Activated CD4-positive, alpha-beta memory T cell treated with anti-CD3 and anti-CD28 coated beads for 36 hours (primary cell): ENCODE measurements at places on chromosomes 5 and 9. TPM values are rescaled to one million over a fixed set of nuclear protein-coding genes. Genes with fewer than 3 reads are reported as not detected.

- no peaks in the 10 kb centered on the region for H3K4me1 ChIP-seq
- H3K4me3 ChIP-seq = no peak overlapping the region
- H3K36me3 ChIP-seq = no peaks in the 10 kb centered on the region
- peaks cover 16% of the 10 kb centered on the region for H3K27me3 ChIP-seq
- DNase-seq = no peak
These were observed 125.1 kb downstream of the LIFR start for GRCh38 chr5:38431242-38431853.

DNA sequence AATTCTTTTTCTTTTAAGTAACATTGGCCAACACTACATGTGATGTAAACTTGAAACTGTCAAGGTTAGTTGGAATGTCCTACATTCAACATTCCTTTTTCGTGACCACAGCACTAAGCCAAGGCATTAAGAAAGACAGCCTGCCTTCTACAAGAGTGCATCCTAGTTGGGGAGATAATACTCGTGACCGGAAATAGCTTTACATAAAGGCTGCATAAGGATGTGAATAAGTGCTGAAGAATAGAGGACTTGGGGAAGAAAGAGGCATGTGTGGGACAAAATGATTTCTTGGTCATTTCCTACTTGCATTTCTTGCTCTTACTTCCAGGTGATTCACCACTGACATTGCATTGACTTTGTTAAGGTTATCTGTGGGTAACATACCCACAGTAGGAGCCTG lies 282.0 kb downstream of the DMRT2 start:
- no peak overlapping the region for H3K4me3 ChIP-seq
- no peaks in the 10 kb centered on the region for H3K36me3 ChIP-seq
- no peak overlapping the region for H3K27ac ChIP-seq
- DNase-seq = no peak
- no peaks in the 10 kb centered on the region for H3K4me1 ChIP-seq

GRCh38 chr5:16477541-16477940 lies 11.9 kb upstream of the ZNF622 start:
- DNase-seq = no peak
- H3K27me3 ChIP-seq = no peaks in the 10 kb centered on the region
- no peak overlapping the region for H3K27ac ChIP-seq
- H3K4me1 ChIP-seq = no peaks in the 10 kb centered on the region
- peaks cover 10% of the 10 kb centered on the region for H3K36me3 ChIP-seq
- no peak overlapping the region for H3K4me3 ChIP-seq

GRCh38 chr5:6926491-6927038 lies 213.3 kb downstream of the TENT4A start:
- no peaks in the 10 kb centered on the region for H3K36me3 ChIP-seq
- H3K4me1 ChIP-seq = no peaks in the 10 kb centered on the region
- H3K27me3 ChIP-seq = no peaks in the 10 kb centered on the region
- no peak overlapping the region for H3K4me3 ChIP-seq

DNA sequence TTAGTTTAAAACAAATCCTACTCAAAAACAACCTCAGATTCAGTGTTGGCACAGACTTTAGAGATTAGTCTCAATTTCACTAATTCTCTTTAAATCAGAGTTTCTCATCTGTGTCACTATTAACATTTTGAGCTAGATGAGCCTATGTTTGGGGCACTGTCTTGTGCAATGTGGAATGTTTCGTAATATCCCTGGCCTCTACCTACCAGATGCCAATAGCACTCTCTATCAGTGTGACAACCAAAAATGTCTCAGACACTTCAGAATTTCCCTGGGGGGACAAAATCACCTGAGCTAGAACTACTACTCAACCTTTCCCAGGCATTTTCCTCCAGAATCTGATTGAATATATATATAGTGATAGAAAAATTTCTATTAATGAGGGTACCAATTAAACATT lies 465.2 kb upstream of the RGMB start:
- no peak overlapping the region for H3K27ac ChIP-seq
- no peaks in the 10 kb centered on the region for H3K27me3 ChIP-seq
- peaks cover 8% of the 10 kb centered on the region for H3K4me1 ChIP-seq
- no peak overlapping the region for H3K4me3 ChIP-seq
- DNase-seq = no peak

- H3K4me3 ChIP-seq = no peak overlapping the region
- peaks cover 77% of the 10 kb centered on the region for H3K4me1 ChIP-seq
- peaks cover 9% of the 10 kb centered on the region for H3K27me3 ChIP-seq
- H3K36me3 ChIP-seq = peaks cover 3% of the 10 kb centered on the region
- no peak overlapping the region for H3K27ac ChIP-seq
These were observed 17.5 kb downstream of the ANKRD33B start for GRCh38 chr5:10581424-10581748.

DNA sequence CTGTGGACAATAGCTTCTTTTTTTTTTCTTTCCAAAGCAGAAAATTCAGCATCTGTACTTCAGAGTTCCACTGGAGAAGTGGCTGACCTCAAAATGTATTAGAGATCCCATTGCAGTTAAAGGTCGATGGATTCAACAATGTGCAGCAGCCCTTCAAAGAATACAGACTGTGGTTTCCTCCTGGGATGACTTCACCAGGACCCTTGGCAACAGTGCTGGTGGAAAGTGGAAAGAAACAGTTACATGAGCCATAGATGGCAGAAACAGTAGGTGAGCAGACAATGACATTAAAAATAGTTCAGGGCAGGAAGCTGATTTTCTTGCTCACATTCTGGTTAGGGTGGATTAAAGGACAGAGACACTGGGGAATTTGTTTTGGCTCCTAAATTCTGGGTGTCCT lies 62.4 kb downstream of the SLC28A3 start:
- H3K36me3 ChIP-seq = no peaks in the 10 kb centered on the region
- no peaks in the 10 kb centered on the region for H3K4me1 ChIP-seq
- H3K27ac ChIP-seq = no peak overlapping the region
- DNase-seq = no peak
- peaks cover 14% of the 10 kb centered on the region for H3K27me3 ChIP-seq

DNA sequence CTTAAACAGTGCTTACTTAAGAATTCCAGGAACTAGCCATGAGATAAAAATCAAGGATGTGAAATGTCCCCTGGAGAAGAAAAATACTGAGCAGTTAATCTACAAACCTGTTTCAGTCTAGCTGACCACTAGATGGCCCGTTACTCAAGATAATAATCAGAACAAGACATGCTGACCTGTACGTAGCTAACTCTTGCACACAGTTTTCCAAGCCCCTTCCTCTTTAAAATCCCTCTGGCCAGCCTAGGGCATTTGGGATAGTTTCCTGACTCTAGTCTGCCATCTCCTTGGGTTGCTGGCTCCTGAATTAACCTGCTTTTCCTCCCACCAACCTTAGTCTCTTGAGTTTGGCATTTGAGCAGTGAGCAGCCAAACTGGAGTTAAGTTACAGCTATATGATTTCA lies 59.2 kb upstream of the TRAF1 start:
- H3K27me3 ChIP-seq = no peaks in the 10 kb centered on the region
- H3K36me3 ChIP-seq = no peaks in the 10 kb centered on the region
- H3K27ac ChIP-seq = no peak overlapping the region
- H3K4me1 ChIP-seq = no peaks in the 10 kb centered on the region
- DNase-seq = no peak
- H3K4me3 ChIP-seq = no peak overlapping the region

GRCh38 chr5:36457511-36458270 lies 148.7 kb upstream of the SLC1A3 start:
- H3K27me3 ChIP-seq = peaks cover 6% of the 10 kb centered on the region
- H3K4me3 ChIP-seq = no peak overlapping the region
- no peak overlapping the region for H3K27ac ChIP-seq
- H3K4me1 ChIP-seq = no peaks in the 10 kb centered on the region

DNA sequence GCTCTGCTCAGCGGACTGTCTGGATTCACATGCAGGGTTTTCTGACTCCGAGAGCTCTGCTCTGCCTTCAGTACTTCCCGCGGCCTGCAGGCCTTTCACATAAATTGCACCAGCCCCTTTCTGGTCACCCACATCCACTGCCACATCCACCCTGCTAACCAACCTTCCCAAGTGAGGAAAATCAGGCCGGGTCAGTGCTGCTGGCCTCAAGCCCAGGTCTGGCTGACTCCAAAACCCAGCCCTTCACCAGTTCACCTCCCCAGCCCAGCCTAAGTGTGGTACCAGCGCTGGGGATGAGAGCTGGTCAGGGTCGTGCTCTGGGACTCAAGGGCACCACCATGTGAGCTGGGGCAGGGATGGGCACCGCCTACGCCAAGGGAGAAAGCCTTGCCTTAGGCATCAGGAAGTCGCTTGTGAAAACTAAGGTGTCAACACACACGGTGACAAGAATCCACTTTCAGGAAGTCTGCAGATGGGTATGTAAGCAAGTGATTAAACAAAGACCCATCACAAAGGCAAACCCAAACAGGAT lies 12.3 kb downstream of the LMAN2 start:
- H3K4me3 ChIP-seq = no peak overlapping the region
- H3K36me3 ChIP-seq = peaks cover 41% of the 10 kb centered on the region
- DNase-seq = no peak
- no peak overlapping the region for H3K27ac ChIP-seq

DNA sequence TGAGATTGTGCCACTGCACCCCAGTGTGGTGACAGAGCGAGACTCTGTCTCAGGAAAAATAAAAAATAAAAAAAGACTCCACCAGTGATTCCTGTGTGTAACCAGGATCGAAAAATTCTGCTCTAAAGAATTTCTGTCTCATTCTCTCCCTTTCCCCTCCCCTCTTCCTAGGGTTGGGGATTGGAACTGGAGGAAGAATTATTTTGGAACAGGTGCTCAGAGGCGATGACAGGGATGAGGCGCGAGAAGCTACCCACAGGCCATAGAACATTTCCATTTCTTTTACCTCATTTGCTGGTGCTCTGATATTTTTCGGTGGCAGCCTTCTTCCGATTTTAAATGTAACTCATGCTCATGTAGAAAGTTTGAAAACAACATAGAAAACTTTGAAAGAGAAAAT lies 80.1 kb downstream of the DAPK1 start:
- no peaks in the 10 kb centered on the region for H3K36me3 ChIP-seq
- DNase-seq = no peak
- no peak overlapping the region for H3K4me3 ChIP-seq
- H3K4me1 ChIP-seq = no peaks in the 10 kb centered on the region
- peaks cover 7% of the 10 kb centered on the region for H3K27me3 ChIP-seq

- H3K36me3 ChIP-seq = peaks cover 34% of the 10 kb centered on the region
- H3K27ac ChIP-seq = no peak overlapping the region
- no peak for DNase-seq
These were observed 45.3 kb downstream of the ICE1 start for GRCh38 chr5:5467737-5468136.

GRCh38 chr5:109868737-109869136 lies 179.0 kb downstream of the MAN2A1 start:
- no peak overlapping the region for H3K4me3 ChIP-seq
- H3K27ac ChIP-seq = peak overlapping the region; percentile 21
- no peaks in the 10 kb centered on the region for H3K27me3 ChIP-seq
- peaks cover 29% of the 10 kb centered on the region for H3K36me3 ChIP-seq
- DNase-seq = no peak

GRCh38 chr9:112032009-112032408 lies 135.4 kb downstream of the UGCG start:
- peaks cover 20% of the 10 kb centered on the region for H3K27me3 ChIP-seq
- no peak overlapping the region for H3K27ac ChIP-seq
- peaks cover 60% of the 10 kb centered on the region for H3K4me1 ChIP-seq
- H3K36me3 ChIP-seq = no peaks in the 10 kb centered on the region
- no peak overlapping the region for H3K4me3 ChIP-seq
- DNase-seq = peak; percentile 34

- no peak overlapping the region for H3K4me3 ChIP-seq
- H3K27me3 ChIP-seq = no peaks in the 10 kb centered on the region
- H3K4me1 ChIP-seq = no peaks in the 10 kb centered on the region
- no peak overlapping the region for H3K27ac ChIP-seq
These were observed 40.5 kb upstream of the MYO10 start for GRCh38 chr5:16976625-16977008.

DNA sequence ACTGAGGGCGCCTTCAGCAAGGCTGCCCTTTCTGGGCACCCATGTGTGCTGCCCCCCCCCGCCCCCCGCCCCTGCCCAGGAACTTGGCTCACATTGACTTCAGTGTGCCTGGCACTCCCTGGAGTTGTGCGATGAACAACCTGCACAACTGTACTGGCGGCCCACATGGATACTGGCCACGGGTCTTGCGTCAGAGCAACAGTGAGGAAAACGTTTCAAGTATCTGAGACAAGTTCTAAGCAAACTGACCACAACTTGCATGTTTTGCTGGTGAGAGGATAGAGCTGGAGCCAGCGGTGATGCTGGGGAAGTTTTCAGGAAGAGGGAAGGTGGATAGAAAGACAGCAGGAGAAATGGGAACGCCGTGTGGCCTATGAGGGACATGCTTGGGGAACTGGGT lies 45.4 kb downstream of the HABP4 start:
- no peak overlapping the region for H3K4me3 ChIP-seq
- H3K27me3 ChIP-seq = no peaks in the 10 kb centered on the region
- peaks cover 13% of the 10 kb centered on the region for H3K4me1 ChIP-seq
- no peak overlapping the region for H3K27ac ChIP-seq

DNA sequence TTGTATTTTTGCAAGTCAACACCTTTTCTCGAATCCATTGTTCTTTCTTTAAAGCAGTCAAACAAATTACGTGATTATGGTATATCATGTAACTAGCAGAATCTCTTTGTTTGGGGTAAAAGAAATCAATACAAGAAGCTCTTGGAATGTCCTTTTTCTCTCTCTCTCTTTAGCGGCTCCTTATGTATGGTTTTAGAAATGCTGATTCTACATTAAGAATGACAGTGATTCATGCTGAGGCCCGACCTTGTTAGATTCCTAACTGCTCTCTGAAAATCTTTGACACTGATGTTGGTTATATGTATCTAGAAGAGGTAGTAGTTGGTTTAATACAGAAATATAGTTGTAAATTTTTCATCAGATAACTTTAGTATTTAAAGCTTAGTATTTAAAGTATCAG lies 76.4 kb downstream of the SNX24 start:
- H3K27me3 ChIP-seq = no peaks in the 10 kb centered on the region
- H3K4me3 ChIP-seq = no peak overlapping the region
- H3K4me1 ChIP-seq = no peaks in the 10 kb centered on the region
- no peaks in the 10 kb centered on the region for H3K36me3 ChIP-seq
- DNase-seq = no peak

DNA sequence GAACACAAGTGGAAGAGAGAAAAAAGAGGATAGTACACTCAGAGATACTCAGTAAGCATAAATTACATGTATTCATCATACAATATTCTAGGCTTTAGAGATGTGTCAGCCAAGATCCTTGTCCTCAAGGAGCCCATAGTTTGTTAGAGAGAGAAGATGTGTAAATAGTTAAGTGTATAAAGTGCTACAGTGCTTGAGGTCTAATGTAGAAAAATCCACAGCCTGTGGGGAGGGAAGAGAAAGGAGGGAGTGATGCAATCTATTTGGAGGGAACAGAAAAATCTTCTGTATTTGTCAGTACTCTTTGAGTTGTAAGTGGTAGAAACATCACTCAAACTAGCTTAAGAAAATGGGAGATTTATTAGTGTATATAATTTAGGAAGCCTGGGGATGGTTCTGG lies 81.9 kb downstream of the PALM2AKAP2 start:
- no peak for DNase-seq
- no peaks in the 10 kb centered on the region for H3K36me3 ChIP-seq

GRCh38 chr5:36841677-36842076 lies 34.9 kb upstream of the NIPBL start:
- no peak overlapping the region for H3K27ac ChIP-seq
- DNase-seq = no peak
- no peak overlapping the region for H3K4me3 ChIP-seq

STPG3 gene
- total RNA-seq = not detected

SLC1A3 gene
- 0.29 TPM for total RNA-seq

TMEM250 gene
- 28.4 TPM for total RNA-seq

OR1Q1 gene
- not detected for total RNA-seq

FCN2 gene
- total RNA-seq = not detected

ZNF454 gene
- not detected for total RNA-seq

HOMER1 gene
- 3.8 TPM for total RNA-seq

IRX2 gene
- total RNA-seq = not detected

MZB1 gene
- 24.0 TPM for total RNA-seq
